Upper lobe of right lung (tissue), 1 donor: ENCODE measurements at places on chromosomes 7 and 10. TPM values are rescaled to one million over a fixed set of nuclear protein-coding genes. Genes with fewer than 3 reads are reported as not detected.

DNA sequence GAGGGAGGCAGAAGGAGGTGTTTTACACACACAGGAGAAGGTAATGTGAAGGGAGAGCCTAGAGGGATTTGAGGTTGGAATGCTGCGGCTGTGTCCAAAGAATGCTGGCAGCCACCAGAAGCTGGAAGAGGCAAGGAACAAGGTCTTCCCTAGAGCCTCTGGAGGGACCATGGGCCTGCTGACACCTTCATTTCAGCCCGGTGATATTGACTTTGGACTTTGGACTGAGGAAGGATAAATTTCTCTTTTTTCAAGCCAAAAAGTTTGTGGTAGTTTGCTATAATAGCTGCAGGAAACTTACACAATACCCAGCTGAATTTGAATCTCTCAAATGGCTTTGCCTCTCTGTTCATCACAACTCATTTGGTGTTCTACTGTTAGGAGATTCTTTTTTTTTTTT, 34.6 kb downstream of the UBN2 start:
- no peak overlapping the region for H3K27ac ChIP-seq
- DNase-seq: no peak
- H3K4me1 ChIP-seq: no peaks in the 10 kb centered on the region
- no peaks in the 10 kb centered on the region for H3K27me3 ChIP-seq
- no peak overlapping the region for H3K4me3 ChIP-seq

Gene LOXL4
- total RNA-seq: 6.2 TPM

Gene SH2D4B
- 0.43 TPM for total RNA-seq

- H3K36me3 ChIP-seq: no peaks in the 10 kb centered on the region
- no peak overlapping the region for H3K4me3 ChIP-seq
- H3K4me1 ChIP-seq: no peaks in the 10 kb centered on the region
- H3K27me3 ChIP-seq: no peaks in the 10 kb centered on the region
- H3K27ac ChIP-seq: no peak overlapping the region
These were observed 384.4 kb upstream of the AUTS2 start for GRCh38 chr7:69213878-69214277.

Gene MRPS17
- 12.6 TPM for total RNA-seq

- H3K4me1 ChIP-seq: no peaks in the 10 kb centered on the region
- H3K27me3 ChIP-seq: no peaks in the 10 kb centered on the region
- no peaks in the 10 kb centered on the region for H3K36me3 ChIP-seq
These were observed 142.5 kb upstream of the LRRTM3 start for GRCh38 chr10:66783316-66783715.

GRCh38 chr7:22296916-22297315, 60.0 kb downstream of the RAPGEF5 start:
- H3K27ac ChIP-seq: peak overlapping the region; percentile 4
- H3K4me1 ChIP-seq: peaks cover 13% of the 10 kb centered on the region
- no peaks in the 10 kb centered on the region for H3K36me3 ChIP-seq
- no peak overlapping the region for H3K4me3 ChIP-seq
- H3K27me3 ChIP-seq: no peaks in the 10 kb centered on the region

Gene OPALIN
- not detected for total RNA-seq

Gene SPDYE5
- total RNA-seq: not detected

DNA sequence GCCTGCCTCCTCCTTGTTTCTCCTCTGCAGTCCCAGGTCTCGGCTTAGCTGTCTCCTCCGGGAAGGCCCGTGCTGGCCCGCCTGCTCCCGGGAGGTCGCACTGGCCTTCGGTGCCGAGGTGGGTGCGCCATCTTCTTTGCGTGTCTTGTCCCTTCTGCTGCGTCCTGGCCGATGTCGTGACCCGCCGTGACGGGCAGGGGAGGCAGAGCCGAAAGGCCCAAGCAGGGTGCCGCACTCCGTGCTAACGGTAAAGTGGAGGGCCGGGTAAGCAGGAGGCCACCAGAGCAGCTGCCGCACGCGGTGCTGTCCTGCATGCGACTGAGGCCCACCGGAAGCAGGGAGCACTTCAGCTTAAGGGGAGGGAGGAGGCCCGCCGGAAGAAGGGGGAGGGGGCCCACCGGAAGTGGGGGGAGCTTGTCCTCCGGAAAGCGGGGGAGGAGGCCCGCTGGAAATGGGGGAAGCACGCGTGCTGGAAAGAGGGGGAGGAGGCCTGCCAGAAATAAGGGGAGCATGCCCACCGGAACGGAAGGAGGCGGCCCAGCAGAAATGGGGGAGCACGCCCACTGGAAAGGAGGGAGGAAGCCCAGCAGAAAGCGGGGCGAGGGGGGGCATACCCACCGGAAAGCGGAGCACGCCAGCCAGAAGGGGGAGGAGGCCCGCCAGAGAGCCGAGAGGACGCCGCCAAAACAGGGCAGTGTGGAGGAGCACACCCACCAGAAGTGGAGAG, 71.4 kb downstream of the PROSER2 start:
- H3K27ac ChIP-seq: no peak overlapping the region
- H3K4me1 ChIP-seq: peaks cover 3% of the 10 kb centered on the region
- DNase-seq: peak; percentile 60
- H3K4me3 ChIP-seq: no peak overlapping the region
- H3K27me3 ChIP-seq: no peaks in the 10 kb centered on the region
- no peaks in the 10 kb centered on the region for H3K36me3 ChIP-seq

- H3K27me3 ChIP-seq: no peaks in the 10 kb centered on the region
- DNase-seq: no peak
- no peak overlapping the region for H3K27ac ChIP-seq
- peaks cover 14% of the 10 kb centered on the region for H3K4me1 ChIP-seq
- no peak overlapping the region for H3K4me3 ChIP-seq
These were observed 350.0 kb downstream of the CRPPA start for GRCh38 chr7:16071246-16071857.

DNA sequence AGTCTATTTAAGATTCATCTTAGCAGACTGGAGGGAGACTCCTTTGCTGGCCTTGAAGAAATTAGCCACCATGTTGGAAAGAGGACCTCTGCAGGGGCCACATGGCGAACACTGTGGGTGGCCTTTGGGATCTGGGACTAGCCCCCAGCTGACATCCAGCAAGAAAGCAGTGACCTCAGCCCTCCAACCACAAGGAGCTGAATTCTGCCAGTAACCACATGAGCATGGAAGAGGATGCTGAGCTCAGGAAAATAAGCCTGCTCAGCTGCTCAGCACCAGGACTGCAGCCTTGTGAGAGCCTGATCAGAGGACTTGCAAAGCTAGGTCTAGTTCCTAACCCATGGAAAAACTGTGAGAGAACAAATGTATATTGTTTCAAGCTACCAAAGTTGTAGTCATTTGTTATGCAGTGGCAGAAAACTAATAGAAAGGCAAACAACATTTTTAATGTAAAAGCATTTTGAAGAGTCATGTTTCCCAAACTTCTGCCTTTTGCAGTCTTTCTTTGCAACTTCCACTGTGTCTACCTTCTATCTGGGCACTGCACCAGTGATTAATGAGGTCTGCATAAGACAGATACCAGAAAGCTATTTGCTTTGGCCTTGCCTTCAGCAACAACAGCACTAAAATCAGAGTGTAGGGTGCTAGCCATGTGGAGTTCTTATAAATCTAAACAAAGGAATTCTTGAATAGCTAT, 183.7 kb downstream of the FGFR2 start:
- no peaks in the 10 kb centered on the region for H3K27me3 ChIP-seq
- no peaks in the 10 kb centered on the region for H3K36me3 ChIP-seq
- no peak overlapping the region for H3K27ac ChIP-seq
- H3K4me1 ChIP-seq: no peaks in the 10 kb centered on the region

DNA sequence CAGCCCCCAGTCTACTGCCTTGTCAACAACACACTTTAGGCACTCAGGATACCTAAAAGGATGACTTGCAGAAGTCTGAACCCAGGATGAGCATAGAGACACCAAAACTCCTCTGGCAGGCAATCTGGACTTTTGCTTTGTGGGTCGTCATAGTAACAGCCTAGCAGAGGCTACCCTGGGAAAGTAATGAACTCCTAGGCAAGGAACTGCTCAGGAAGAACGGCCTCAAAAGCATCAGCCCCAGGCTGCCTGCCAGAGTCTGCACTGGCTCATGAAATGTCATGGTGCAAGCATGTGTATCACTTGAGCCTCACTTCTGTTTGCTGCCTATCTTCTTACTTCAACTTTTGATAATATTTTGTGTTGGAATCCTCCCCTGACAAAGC, 715.1 kb downstream of the GRID1 start:
- H3K36me3 ChIP-seq: no peaks in the 10 kb centered on the region
- DNase-seq: no peak
- no peaks in the 10 kb centered on the region for H3K27me3 ChIP-seq

- H3K27ac ChIP-seq: no peak overlapping the region
- H3K27me3 ChIP-seq: no peaks in the 10 kb centered on the region
- H3K4me3 ChIP-seq: no peak overlapping the region
- DNase-seq: no peak
These were observed 94.4 kb upstream of the STEAP4 start for GRCh38 chr7:88401009-88401623.

- no peaks in the 10 kb centered on the region for H3K27me3 ChIP-seq
- DNase-seq: no peak
- H3K27ac ChIP-seq: no peak overlapping the region
- H3K36me3 ChIP-seq: no peaks in the 10 kb centered on the region
These were observed 138.9 kb upstream of the SVIL start for GRCh38 chr10:29773675-29774091.

GRCh38 chr10:86665868-86666267, 2.4 kb upstream of the LDB3 start:
- no peaks in the 10 kb centered on the region for H3K36me3 ChIP-seq
- DNase-seq: no peak

- no peaks in the 10 kb centered on the region for H3K4me1 ChIP-seq
- no peaks in the 10 kb centered on the region for H3K36me3 ChIP-seq
- H3K27me3 ChIP-seq: peaks cover 23% of the 10 kb centered on the region
- H3K4me3 ChIP-seq: no peak overlapping the region
- no peak for DNase-seq
These were observed 56.4 kb upstream of the PFKP start for GRCh38 chr10:3010816-3011460.
